ENCODE measurements at places on chromosomes 1 and 21. TPM values are rescaled to one million over a fixed set of nuclear protein-coding genes. Genes with fewer than 3 reads are reported as not detected.

GRCh38 chr1:2523891-2524609 lies 2.3 kb downstream of the PANK4 start:
- DNase-seq, result no peak

GRCh38 chr1:50425376-50426107 lies 2.3 kb upstream of the DMRTA2 start:
- DNase-seq, result no peak

DNA sequence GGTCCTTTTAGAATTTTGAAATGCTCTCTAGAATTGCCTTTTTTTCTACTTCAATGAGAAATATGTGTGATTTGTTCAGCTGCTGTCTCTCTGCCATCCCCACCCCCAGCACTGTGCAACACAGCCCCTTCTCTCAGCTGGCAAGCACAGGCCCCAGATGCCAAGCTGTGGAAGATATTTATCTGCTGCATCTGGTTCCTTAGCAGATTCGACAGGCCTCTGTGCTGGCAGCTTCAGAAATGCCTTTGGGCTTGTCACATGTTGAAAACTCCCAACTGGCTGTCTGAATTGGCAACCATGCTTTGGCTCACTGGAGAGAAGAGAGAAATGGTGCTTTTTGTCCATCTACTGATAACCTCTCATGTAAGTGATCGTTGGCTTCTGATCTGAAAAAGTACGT lies 206.7 kb upstream of the C1orf87 start:
- DNase-seq, result no peak

- no peak for DNase-seq
These were observed 19.4 kb downstream of the MECR start for GRCh38 chr1:29211086-29212030.

- DNase-seq, result no peak
These were observed 294.9 kb upstream of the DEPDC1 start for GRCh38 chr1:68791800-68792199.

- DNase-seq, result peak; percentile 3
These were observed 177.6 kb upstream of the OLFM3 start for GRCh38 chr1:102174259-102174863.

- no peak for DNase-seq
These were observed 53.8 kb upstream of the PPP2R5A start for GRCh38 chr1:212231372-212231771.

GRCh38 chr1:34695580-34695979 lies 59.3 kb upstream of the GJB5 start:
- DNase-seq, result no peak

DNA sequence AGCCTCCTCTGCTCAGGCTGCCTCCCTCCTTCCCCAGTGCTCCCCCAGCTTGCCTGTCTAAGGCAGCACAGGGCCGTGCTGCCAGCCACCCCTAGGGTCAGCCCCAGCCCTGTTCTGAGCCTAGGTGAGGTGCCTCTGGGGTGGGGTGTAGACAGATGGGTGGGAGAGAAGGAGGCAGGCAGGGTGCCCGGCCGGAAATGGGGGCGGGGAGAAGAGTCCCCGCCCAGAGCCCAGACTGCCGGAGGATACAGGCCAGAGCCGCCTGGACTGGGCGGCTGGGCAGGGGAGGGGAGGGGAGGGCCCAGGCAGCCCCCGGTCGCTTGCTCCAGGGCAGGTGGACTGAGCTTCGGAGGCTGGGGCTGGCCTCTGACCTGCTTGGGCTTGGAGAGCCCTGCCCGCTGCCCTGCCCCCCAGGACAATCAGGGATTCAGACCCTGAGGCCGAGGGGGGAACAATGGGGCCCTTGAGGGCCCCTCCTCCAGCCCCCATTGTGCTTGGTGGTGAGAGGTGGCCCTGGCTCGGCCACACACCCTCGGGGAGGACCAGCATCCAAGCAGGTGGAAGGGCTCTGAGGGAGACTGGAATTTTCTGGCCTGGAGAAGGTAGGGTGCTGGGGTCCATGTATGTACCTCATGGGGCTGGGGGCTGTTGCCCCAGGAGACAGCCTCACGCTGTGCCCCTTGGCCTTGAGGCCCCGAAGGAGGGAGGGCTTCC lies at the start of gene GJC2:
Gene GJC2 (plus strand): TSS at position 525 of the 714 bp plus-strand sequence. CDS start 7,829 bp downstream, outside the sequence.
- peak; percentile 81 for DNase-seq

- DNase-seq, result peak; percentile 64
These were observed 82.8 kb downstream of the AXDND1 start for GRCh38 chr1:179448437-179449149.

- no peak for DNase-seq
These were observed 139.6 kb downstream of the PLPP3 start for GRCh38 chr1:56439610-56440264.

DNA sequence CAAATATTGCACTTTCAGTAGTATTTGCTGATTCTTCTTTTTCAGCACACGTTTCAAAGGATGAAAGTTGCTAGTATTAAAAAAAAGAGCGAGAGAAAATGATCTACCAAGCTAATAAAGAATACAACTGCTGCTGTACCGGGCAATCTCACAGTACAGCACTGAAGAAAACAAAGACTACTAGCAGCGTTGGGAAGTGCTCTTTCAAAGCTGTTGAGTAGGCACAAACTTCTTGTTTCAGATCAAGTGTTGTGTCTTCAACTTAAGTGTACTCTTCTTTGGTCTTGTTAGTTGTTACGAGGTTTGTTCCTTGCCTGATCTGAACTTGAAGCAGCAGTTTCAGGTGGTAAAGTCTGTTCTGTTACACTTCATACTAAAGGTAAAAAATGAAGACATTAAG lies 7.9 kb downstream of the CSDE1 start:
- no peak for DNase-seq

DNA sequence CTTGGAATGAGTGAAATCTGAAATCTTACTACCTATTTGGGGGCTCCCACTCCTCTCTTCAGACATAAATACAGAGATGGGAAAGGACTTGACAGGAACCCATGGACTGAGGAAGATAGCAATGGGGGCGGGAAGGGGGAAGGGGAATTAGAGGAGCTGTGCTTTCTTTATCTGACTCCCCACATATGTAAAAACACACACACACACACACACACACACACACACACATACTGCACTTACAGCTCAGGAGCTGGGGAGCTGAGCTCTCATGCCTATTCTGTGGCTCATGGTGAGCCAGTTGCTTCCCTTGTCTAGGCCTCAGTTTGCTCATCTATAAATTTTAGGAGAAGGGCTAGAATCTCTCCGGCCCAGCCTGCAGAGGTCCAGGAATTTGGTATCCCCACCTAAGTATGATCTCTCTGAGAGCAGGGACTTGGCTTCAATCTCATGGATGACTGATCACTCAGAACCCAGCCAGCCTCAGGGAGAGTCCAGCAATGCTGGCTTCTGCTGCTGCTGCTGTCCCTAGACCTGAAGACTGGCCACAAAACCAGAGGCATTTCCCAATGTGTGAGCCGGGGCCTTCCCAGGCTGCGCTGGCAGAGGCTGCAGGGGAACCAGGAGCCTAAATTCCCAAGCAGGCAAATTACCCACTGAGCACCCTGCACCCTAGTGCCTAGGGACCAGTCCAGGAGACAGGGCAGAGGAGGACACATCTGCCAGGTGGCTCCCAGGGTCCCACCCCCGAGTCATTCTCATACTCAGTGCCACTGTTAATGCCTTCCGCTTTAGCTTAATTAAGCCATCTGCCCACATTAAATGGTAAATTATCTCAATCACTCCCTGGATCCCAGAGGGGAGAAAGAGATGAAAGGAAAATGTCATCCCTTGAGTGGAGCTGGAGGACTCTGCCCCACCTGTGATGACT lies 57.5 kb upstream of the RBM15 start:
- no peak for DNase-seq

DNA sequence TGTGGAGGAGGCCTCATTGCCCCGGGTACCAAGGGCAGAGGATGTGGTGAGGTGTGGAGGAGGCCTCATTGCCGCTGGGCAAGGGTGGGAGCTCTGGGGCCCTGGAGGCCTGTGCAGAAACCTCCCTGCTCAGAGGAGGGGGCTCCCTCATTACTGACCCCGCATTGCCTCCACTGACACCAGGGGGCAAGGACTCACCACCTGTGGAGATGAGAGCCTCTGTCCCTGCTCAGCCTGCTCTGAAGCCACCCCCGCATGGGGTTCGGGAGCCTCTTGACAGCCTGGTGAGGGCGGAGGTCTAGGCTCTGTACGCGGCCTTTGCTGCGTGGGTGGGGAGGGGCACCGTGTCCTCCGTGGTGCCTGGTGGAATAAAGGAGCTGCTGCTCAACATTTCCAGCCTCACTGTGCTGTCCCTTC lies 95.0 kb upstream of the COL6A1 start:
- no peak for DNase-seq

- no peak for DNase-seq
These were observed 2.2 kb downstream of the COPA start for GRCh38 chr1:160340866-160341265.

- DNase-seq, result no peak
These were observed 29.0 kb downstream of the ZSWIM5 start for GRCh38 chr1:45177452-45177851.

GRCh38 chr1:188668083-188668482 lies 1809.6 kb downstream of the BRINP3 start:
- no peak for DNase-seq

GRCh38 chr1:166297993-166298392 lies 131.2 kb upstream of the FAM78B start:
- no peak for DNase-seq

GRCh38 chr1:189158155-189158554 lies 1319.5 kb downstream of the BRINP3 start:
- peak; percentile 21 for DNase-seq

Gene SYT14
- 0.07 TPM for total RNA-seq

Gene ZNF593OS
- not detected for total RNA-seq

Gene AKR7A3
- total RNA-seq, result 1.2 TPM

Gene PADI3
- not detected for total RNA-seq

Gene USP24
- 40.5 TPM for total RNA-seq

Gene S100A12
- not detected for total RNA-seq

Gene CLCA4
- total RNA-seq, result not detected

Gene LRRC42
- total RNA-seq, result 40.1 TPM

Gene BTBD8
- 1.5 TPM for total RNA-seq

Gene AXDND1
- total RNA-seq, result not detected

Gene SLC50A1
- total RNA-seq, result 46.5 TPM

Gene ETV3L
- total RNA-seq, result not detected

Measured in K562 (cell line).